ENCODE measurements at places on chromosomes 6 and 20.

- DNase-seq, result no peak
These were observed 126.4 kb downstream of the ATXN1 start for GRCh38 chr6:16634855-16635254.

- DNase-seq, result no peak
These were observed 1.5 kb upstream of the MDFI start for GRCh38 chr6:41636833-41637193.

GRCh38 chr6:135647521-135647920 is 150.0 kb upstream of the AHI1 start:
- DNase-seq, result no peak

DNA sequence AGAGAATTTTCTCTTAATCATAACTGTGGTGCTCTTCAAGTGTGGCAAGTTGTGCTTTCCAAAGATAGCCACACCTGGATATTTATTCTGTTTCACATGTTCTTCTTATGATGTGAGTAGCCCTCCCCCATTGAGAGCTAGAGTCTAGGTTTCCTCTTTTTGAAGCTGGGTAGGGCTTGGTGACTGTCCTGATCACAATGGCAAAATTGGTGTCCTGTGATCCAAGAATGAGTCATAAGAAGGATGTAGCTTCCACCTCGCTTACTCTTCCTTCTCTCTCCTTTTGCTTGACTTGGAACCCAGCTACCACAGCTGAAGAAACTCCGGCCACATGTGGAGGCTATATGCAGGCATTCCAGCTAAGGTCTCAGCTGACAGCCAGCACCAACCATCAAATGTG is 7.4 kb upstream of the IGF2R start:
- no peak for DNase-seq

GRCh38 chr6:93036835-93037234 is 382.5 kb downstream of the EPHA7 start:
- no peak for DNase-seq

DNA sequence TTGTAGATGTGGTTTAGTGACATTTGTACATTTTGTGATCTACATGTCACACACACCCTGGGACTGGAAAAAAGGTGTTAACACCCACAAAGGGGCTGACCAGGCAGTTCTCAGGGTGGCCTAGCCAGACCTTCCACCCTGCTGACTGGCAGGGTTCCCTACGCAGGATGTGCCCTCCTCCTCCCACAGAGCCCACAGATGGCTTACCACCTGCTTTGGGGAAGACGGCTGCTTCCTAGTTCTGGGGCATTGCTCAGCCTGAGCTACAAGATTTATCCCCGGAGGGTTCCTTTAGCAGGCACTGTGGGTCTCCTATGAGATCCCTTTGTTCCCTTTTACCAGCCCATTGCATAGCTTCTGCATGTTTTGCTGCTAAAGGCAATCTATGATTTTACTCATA is 35.1 kb downstream of the SNAP25 start:
- no peak for DNase-seq

- no peak for DNase-seq
These were observed 34.1 kb upstream of the HLA-DQB1 start for GRCh38 chr6:32700391-32701040.

- no peak for DNase-seq
These were observed 118.1 kb upstream of the TMEM181 start for GRCh38 chr6:158441716-158442215.

DNA sequence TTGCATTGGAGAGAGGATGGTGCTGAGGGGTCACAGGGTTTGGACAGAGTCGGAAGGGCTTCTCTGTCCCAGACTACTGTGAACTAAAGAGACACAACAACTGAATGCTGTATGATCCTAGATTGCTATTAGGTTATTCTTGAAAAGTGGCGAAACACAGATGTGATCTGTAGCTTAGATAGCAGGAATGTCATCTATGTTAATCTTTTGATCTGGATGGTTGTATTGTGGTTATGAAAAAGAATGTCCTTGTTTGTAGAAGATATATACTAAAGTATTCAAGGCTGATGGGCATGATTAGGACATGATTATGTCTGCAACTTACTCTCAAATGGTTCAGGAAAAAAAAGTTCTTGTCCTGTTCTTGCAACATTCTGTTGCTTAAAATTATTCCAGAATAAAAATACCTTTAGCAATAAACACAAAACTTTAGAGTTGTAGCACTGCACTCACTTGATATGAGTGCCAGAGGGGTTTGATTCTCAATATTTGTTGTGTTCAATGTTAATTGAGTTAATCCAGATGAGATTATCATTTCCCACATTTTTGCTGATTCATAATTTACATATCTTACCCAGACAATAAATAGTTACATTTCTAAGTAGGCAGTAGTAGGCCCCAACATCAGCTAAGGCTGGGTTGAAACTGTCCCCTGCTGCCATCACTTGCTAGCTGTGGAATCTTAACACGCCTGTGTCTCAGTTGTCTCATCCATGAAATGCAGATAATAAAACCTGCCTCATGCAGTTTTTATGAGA is 645.2 kb downstream of the KIF16B start:
- no peak for DNase-seq

DNA sequence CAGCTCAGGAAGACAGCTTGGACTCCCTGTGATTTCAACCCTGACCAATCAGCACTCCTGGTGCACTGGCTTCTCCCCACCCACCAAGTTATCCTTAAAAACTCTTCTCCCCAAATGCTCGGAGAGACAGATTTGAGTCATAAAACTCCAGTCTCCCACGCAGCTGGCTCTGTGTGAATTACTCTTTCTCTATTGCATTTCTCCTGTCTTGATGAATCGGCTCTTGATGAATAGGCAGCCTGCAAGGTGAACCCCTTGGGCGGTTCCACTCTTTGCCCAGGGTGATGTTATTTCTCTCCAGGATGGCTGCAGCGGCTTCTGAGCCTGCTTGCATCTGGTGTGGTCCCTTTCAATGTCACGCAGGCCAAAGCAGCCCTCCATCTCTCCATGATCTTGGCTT is 12.4 kb downstream of the SLC52A3 start:
- DNase-seq, result no peak

DNA sequence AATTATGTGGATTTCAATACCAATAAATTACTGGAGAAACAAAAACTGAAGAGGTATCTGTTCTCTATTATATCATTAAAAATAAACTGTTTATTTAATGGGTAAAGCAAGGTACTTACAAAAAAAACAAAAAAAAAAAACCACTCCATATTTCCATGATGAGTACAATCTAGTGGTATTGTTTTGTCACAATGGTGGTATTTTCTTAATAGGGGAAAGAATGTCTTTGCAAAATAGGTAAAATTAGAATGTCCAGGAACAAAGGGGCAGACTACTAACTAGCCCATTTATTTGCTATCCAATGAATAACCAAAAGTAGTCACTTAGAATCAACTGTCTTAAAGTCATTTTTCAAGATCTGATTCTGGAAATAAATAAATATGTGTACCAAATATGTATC is 92.0 kb downstream of the ARHGAP18 start:
- no peak for DNase-seq

- no peak for DNase-seq
These were observed 13.9 kb upstream of the CD164 start for GRCh38 chr6:109396046-109396718.

GRCh38 chr6:128252341-128253176 is 267.8 kb downstream of the PTPRK start:
- DNase-seq, result no peak

DNA sequence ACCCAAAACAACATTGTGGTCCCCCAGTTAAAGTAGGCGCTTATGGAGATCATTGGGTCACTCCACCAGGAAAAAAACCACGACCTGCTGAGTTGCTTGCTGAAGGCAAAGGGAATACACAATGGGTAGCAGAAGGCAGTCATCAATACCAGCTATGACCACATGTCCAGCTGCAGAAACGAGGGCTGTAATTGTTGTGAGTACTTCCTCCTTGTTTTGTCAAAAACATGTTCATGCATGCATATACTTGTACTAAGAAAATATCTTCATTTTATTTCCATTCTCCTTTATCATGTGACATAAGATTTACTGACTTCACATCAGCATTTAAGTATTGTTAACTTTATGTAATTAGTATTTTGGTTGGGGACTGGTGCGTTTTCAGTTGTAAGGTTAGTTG is 16.9 kb downstream of the SERINC1 start:
- no peak for DNase-seq

DNA sequence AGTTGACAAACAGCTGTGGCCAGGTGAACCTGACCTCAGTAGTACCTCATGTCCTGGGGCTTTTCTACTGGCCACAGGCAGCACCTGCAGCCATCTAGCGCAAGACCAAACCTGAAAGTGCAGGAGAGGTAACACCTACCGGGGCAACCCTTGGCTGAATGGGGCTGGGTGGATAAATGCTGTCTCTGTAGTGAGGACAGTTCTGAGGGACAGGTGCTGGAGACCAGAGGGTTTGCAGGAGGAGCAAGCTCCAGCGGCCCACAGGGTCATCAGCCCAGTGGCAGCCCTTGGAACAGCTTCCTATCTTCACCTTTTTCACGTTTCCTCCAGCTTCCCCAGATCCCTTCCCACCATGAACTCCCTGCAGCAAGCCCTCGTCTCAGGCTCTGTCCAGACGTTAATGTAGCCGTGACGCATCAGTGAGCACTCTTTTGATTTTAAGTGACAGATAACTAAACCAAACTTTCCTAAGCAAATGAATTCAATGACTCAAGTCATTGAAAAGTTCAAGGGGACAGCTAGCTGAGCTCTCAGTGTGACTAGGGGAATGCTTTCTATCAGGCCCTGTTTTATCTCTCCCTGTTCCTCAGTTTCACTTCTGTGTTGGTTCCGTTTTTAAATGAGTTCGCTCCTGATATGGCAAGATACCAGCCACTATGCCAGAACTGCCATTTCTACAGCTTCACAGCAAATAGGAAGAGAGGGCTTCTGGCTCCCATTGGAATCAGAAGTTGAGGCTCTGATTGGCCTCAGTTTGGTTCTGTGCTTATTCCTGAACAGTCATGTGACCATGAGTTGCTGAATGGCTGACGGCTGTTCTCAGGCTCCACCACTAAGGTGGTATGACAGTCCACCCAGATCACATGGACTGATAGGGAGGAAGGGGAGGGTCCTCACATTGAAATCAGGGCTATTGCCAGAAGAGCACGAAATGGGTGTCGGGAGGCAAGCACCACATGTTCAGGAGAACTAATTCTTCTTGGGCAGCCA is 12.1 kb upstream of the PFDN4 start:
- DNase-seq, result no peak

GRCh38 chr6:105818505-105818904 is 267.6 kb upstream of the PRDM1 start:
- no peak for DNase-seq

DNA sequence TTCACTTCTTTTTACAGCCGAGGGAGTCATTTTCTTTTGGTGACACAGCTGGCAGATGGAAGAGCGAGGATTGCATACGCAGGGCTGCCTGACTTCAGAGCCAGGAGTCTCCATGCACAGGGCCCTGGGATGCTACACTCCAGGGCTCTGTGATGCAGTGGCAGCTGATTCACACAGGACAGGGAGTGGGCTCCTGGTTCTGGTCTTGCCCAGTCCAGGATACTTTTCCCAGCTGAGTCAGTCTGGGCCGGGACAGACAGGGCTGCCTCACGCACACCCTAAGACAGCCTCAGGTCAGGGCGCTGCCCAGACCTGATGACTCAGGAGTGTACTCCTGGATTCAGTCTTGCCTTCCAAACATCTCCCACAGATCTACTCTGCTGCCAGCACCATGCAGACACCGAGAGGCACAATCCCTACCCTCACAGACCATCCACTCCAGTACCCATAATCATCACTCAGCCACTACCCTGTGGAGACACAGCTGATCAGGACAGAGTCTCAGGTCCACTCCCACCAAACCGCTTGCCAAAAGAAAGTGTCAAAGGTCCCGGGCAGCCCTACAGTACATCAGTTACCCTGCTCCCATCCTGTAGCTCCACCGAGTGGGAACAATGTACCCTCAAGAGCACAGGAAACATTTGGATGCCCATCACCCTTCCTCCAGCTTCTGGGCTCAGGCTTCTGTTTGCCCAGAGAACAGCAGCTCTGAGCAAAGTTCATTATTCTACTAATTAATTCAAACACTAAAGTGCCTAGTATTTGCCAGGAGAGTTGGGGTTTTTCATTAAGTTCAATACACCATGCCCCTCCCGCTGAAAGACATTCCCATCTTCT is 11.5 kb downstream of the SDC4 start:
- no peak for DNase-seq

GRCh38 chr6:113693851-113694250 is 163.3 kb upstream of the MARCKS start:
- no peak for DNase-seq

- no peak for DNase-seq
These were observed 43.4 kb downstream of the QKI start for GRCh38 chr6:163457637-163458561.

GRCh38 chr6:169935861-169936260 is 184.4 kb downstream of the ERMARD start:
- no peak for DNase-seq

DNA sequence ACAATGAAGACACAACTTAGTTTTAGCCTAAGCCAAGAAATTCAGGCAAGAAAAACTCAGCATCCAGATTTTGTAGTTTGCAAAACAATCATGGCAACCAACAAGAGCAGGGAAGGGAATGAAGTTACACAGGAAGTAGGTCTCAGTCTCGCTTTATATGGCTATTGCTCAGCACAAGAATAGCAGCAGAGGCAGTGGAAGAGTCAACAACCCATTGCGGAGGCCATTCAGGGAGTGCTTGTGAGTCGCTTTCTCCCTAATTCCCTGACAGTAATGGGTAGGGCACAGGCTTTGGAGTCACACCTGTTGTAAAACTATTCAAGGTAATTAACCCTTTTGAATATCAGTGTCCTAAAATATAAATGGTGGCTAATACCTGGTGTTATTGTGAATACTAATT is 238.5 kb downstream of the HDGFL1 start:
- no peak for DNase-seq

GRCh38 chr6:105401247-105402089 is 1.4 kb downstream of the PREP start:
- DNase-seq, result no peak

GRCh38 chr20:44572551-44573500 is 9.6 kb upstream of the PKIG start:
- no peak for DNase-seq

- DNase-seq, result no peak
These were observed 35.8 kb downstream of the RIPOR2 start for GRCh38 chr6:24899997-24900325.

GRCh38 chr6:34190504-34191122 is 44.7 kb upstream of the GRM4 start:
- no peak for DNase-seq

- no peak for DNase-seq
These were observed 155.8 kb downstream of the TSHZ2 start for GRCh38 chr20:53128004-53128403.

DNA sequence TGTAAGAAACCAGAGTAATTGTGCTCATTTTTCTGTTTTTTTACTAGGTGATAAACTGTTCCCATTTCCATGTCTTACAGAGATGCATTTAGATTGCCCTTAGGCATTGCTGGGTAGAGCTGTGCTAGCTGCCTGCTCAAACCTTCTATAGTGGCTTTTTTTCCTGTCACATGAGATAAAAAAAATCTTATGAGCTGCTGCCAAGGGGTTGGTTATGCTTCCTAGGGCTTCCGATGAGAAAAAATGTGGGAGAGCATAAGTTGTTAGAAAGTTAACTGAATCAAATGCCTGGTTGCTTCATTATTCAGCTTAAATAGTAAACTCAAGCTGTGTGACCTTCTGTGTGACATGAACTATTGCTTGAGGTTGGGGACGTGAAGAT is 50.0 kb upstream of the NOX3 start:
- no peak for DNase-seq

GRCh38 chr6:6588064-6588923 is at the start of gene LY86:
Gene LY86, plus strand, starts transcription at chr6:6588720. Its CDS starts 15 bp downstream, at chr6:6588735.
- DNase-seq, result no peak

GRCh38 chr20:14523090-14523489 is 185.7 kb upstream of the FLRT3 start:
- DNase-seq, result no peak

GRCh38 chr20:50038574-50038991 is 55.8 kb downstream of the SNAI1 start:
- DNase-seq, result no peak
